ENCODE measurements at places on chromosomes 4 and X. TPM values are rescaled to one million over a fixed set of nuclear protein-coding genes. Genes with fewer than 3 reads are reported as not detected.

DNA sequence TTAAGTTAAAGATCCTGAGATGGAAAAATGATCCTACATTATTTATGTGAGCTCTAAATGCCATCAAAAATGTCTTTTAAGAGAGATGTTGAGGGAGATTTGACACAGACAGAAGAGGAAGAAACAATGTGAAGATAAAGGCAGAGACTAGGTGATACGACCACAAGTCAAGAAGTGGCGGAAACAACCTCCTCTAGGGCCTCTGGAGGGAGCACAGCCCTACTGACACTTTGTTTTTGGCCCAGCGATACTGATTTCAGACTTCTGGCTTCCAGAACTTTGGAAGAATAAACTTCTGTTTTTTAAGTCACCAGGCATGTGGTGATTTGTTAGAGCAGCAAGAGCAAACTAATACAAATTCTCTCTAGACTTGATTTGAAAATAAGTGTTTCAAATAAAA, 1216.1 kb downstream of the FSTL5 start:
- DNase-seq = no peak

GRCh38 chrX:122579526-122579925, 604.6 kb upstream of the GRIA3 start:
- DNase-seq = no peak

- DNase-seq = no peak
Measured at GRCh38 chrX:121245763-121246162, 198.4 kb downstream of the GLUD2 start.

RBM47 gene
- 1.8 TPM for total RNA-seq

IL21 gene
- total RNA-seq = not detected

CCSER1 gene
- total RNA-seq = 0.74 TPM

All from MCF 10A (cell line).